ENCODE measurements at places on chromosomes 7 and 10. TPM values are rescaled to one million over a fixed set of nuclear protein-coding genes. Genes with fewer than 3 reads are reported as not detected.

PRKG1 gene
- not detected for total RNA-seq

MBL2 gene
- total RNA-seq: not detected

CTBP2 gene
- 0.40 TPM for total RNA-seq

RNF133 gene
- total RNA-seq: not detected

CCDC172 gene
- total RNA-seq: not detected

GRM3 gene
- not detected for total RNA-seq

DNA sequence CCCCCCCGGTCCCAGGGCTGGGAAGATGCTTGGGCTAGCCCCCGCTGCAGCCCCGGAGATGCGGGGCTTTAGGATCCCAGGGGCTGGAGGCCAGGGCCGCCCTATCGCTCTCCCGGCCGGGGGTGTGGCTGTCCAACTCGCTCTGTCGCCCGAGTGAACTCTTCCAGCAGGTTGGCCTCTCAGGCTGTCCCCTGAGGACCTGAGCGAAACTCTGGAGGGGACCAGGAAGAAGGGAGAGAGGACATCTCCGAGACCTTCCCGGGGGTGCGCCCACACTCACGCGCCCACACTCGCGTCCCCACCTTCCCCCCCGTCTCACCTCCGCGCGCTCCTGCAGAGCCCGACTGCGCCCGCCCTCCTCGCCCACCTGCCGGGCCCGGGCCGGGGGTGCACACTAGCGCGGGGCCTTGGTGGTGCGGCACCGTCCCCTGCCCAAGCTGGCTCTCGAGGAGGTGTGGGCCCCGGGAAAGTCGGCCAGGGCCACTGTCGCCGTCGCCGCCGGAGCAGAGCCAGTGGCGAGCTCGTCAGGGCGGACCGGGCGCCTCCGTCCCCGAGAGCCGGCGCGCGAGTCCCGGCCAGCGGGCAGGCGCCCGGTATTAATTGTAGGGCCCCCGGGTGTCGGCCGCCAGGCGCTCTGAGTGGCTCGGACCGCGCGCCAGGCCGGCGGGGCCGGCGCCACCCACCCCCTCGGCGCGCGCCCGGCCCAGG is 101.7 kb upstream of the SVIL start:
- DNase-seq: peak; percentile 22
- H3K4me3 ChIP-seq: peak overlapping the region; percentile 75
- peaks cover 35% of the 10 kb centered on the region for H3K27me3 ChIP-seq
- peaks cover 7% of the 10 kb centered on the region for H3K4me1 ChIP-seq
- H3K36me3 ChIP-seq: no peaks in the 10 kb centered on the region
- H3K27ac ChIP-seq: no peak overlapping the region

DNA sequence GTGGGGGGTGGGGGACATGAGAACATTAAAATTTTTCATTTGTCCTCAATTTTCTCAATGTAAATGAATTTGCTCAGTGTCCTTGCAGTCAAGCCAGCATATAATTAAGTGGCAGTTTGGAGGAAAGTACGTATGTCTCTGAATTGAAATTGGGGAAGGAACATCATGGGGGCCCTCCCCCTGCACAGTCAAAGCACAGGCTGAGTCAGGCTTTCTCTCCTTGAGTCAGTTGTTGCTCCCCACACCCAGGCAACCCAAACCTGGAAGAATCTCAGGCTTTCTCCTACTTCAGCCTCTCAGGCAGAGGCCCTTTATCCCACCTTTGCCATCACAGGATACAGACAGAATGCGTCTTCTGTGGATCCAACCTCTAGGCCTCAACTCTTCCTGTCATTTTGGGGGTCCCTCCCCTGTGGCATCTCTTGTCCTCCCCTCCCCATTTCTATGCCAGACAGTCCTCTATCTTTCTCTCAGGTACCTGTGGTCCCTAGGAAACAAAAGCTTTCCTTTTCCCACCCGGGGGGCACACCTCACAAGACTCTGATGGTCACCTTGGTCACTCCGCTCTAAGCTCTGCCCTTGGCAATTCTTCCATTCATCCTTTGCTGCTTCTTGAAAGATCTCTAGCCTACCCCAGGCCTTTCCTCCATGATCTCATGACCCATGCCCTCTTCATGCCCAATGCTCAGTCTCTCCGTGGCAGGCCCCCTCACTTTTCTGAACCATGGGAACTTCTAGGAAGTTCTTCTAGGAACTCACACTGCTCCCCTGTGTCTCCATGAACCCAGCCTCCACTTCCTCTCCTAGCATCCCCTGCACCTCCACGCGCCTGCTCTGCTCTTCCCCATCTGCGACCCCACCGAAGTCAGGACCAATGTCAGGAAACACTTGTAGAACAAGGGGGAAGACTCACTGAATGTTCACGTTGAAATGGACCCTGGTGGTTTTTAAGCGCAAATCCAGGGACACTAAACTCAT is 40.4 kb downstream of the CREB3L2 start:
- no peaks in the 10 kb centered on the region for H3K27me3 ChIP-seq
- H3K4me3 ChIP-seq: no peak overlapping the region
- H3K27ac ChIP-seq: peak overlapping the region; percentile 35
- DNase-seq: no peak

- no peak for DNase-seq
- no peaks in the 10 kb centered on the region for H3K4me1 ChIP-seq
- H3K36me3 ChIP-seq: no peaks in the 10 kb centered on the region
- H3K4me3 ChIP-seq: no peak overlapping the region
Measured at GRCh38 chr10:118256825-118257570, 85.1 kb downstream of the FAM204A start.

DNA sequence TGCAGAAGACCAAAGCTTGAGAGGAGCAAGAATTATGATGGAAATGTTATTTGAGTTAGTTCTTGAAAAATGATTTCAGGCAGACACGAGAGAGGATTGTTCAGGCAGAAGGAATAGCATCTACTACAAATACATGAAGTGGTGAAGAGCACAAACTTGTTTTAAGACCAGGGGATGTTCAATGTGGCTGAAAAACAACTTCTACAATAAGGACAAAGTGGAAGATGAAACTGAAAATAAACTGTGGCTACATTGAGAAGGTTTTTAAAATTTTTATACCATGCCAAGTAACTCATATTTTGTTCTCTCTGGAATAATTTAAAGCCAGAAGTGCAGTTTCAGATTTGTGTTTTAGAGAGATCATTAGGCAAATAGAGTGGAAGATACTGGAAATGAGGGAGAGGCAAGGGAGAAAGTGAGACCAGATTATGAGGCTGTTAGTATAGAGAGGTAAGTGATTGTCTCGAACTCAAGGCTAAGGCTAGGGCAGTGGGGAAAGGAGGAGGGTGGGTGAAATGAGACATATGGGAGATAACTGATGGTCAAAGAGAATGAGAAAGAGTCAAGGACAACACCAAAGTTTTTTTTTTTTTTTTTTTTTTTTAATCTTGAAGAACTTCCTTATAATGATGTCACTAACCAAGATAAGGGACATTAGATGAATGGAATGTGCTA is 115.4 kb downstream of the MDFIC start:
- H3K4me3 ChIP-seq: no peak overlapping the region
- peaks cover 5% of the 10 kb centered on the region for H3K36me3 ChIP-seq
- DNase-seq: no peak
- H3K4me1 ChIP-seq: peaks cover 16% of the 10 kb centered on the region
- H3K27me3 ChIP-seq: no peaks in the 10 kb centered on the region

DNA sequence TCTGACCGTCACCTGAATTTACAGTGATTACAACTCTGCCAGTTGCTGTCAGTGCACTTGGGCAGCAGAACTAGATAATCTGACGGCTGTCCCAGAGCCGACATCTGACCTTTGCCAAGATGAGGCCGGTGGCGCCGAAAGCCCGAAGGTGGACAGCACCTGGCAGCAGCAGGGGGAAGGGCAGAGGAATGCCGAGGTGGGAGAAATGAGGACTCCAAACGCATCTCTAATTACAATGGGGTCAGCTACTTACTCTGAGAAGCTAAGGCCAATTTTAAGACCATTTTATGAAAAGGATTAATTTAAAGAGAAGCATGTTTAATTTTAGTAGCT is 33.8 kb downstream of the TRIM8 start:
- H3K36me3 ChIP-seq: peaks cover 18% of the 10 kb centered on the region
- DNase-seq: no peak
- no peak overlapping the region for H3K4me3 ChIP-seq
- no peak overlapping the region for H3K27ac ChIP-seq

GRCh38 chr10:71339796-71340589 is 20.9 kb downstream of the SLC29A3 start:
- DNase-seq: no peak
- H3K36me3 ChIP-seq: no peaks in the 10 kb centered on the region
- H3K27ac ChIP-seq: no peak overlapping the region
- no peaks in the 10 kb centered on the region for H3K4me1 ChIP-seq

- H3K27ac ChIP-seq: no peak overlapping the region
- H3K4me1 ChIP-seq: no peaks in the 10 kb centered on the region
- peaks cover 6% of the 10 kb centered on the region for H3K27me3 ChIP-seq
- H3K4me3 ChIP-seq: no peak overlapping the region
Measured at GRCh38 chr7:76224695-76225094, 23.0 kb downstream of the SRRM3 start.

GRCh38 chr7:148419856-148420832 is 170.4 kb upstream of the C7orf33 start:
- H3K4me1 ChIP-seq: peaks cover 3% of the 10 kb centered on the region
- H3K27me3 ChIP-seq: peaks cover 32% of the 10 kb centered on the region
- H3K36me3 ChIP-seq: no peaks in the 10 kb centered on the region

DNA sequence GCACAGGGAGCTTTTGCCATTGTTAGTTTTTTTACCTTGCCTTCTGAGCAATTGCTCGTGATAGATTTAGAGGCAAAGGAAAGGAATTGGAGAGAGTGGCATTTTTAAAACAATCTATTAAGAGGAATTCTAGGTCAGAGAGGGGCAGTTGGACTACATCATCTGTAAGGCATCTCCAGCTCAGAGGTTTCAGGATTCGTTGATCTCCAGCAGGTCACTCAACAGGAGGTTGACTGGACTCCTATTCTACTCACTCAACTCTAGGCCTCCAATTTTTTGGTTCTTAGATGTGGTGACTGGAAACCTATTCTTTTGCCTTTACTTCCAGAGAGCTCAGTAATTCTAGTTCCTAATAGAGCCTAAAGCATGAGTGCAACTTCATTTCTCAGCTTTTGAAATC is 42.8 kb downstream of the TBXAS1 start:
- no peak for DNase-seq
- no peaks in the 10 kb centered on the region for H3K4me1 ChIP-seq
- no peak overlapping the region for H3K27ac ChIP-seq
- H3K36me3 ChIP-seq: no peaks in the 10 kb centered on the region
- H3K27me3 ChIP-seq: no peaks in the 10 kb centered on the region

- H3K36me3 ChIP-seq: peaks cover 26% of the 10 kb centered on the region
- H3K27me3 ChIP-seq: no peaks in the 10 kb centered on the region
- DNase-seq: no peak
- no peak overlapping the region for H3K4me3 ChIP-seq
- no peak overlapping the region for H3K27ac ChIP-seq
Measured at GRCh38 chr10:110516815-110517492, 19.2 kb downstream of the DUSP5 start.

DNA sequence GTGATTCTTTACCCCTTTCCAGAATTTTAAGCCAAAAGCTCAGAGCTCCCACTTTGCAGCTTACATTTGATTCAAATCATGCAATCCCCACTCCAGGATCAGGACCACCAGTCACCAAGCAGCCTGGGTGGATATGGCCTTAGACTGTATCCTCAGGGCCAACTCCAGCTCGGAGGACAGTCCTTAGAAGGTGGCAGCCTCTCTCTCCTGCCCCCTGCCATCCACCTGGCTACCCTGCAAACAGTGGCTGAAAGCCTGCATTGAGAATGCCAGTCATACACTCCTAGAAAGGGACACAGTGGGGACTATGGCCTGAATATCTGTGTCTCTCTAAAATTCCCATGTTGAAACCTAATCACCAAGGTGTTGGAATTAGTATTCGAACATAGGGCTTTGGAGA is 50.0 kb upstream of the KCNMA1 start:
- H3K27me3 ChIP-seq: peaks cover 10% of the 10 kb centered on the region
- no peaks in the 10 kb centered on the region for H3K36me3 ChIP-seq
- no peak overlapping the region for H3K27ac ChIP-seq
- no peak for DNase-seq
- H3K4me1 ChIP-seq: no peaks in the 10 kb centered on the region

DNA sequence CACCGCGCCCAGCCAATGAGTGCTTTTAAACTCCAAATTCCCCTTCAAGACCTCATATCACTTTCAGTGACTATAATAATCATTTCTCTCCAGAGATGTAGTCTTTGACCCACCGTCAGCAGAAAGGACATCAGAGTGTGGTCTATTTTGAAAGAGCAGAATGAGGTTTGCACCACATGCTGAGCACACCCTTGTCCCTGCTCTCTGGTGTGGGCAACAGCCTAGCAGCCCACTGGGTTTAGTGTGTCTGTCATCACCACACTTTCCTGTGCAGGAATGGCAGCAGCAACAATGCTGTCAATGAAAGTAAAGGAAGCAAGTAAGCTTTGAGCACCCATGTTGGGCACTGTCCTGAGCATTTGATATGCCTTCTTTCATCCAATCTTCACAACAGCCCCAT is 122.4 kb downstream of the PLXNA4 start:
- no peaks in the 10 kb centered on the region for H3K27me3 ChIP-seq
- H3K27ac ChIP-seq: peak overlapping the region; percentile 85
- H3K36me3 ChIP-seq: peaks cover 66% of the 10 kb centered on the region
- H3K4me1 ChIP-seq: peaks cover 93% of the 10 kb centered on the region

- no peaks in the 10 kb centered on the region for H3K4me1 ChIP-seq
- no peak overlapping the region for H3K4me3 ChIP-seq
Measured at GRCh38 chr10:130555411-130555750, 419.2 kb downstream of the GLRX3 start.

DNA sequence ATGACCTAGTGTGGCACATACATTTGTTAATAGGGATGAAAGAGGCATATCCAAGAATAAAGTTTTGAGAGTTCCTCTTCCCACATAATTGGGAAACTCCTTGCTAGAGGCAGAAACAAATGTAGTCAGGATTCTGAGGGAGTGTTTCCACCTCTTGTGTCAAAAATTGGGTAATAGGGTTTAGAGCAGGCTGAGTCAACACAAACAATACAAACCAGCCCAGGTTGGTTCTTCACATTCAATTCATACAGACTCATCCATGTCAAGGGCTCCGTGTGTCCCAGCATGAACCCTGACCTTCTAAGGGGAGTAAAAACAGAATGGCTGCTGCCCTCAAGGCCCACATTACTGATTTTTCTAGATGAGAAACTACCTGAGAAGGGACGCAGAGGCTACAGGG is 75.3 kb downstream of the GLI3 start:
- no peak overlapping the region for H3K27ac ChIP-seq
- peaks cover 2% of the 10 kb centered on the region for H3K27me3 ChIP-seq
- H3K4me3 ChIP-seq: no peak overlapping the region

DNA sequence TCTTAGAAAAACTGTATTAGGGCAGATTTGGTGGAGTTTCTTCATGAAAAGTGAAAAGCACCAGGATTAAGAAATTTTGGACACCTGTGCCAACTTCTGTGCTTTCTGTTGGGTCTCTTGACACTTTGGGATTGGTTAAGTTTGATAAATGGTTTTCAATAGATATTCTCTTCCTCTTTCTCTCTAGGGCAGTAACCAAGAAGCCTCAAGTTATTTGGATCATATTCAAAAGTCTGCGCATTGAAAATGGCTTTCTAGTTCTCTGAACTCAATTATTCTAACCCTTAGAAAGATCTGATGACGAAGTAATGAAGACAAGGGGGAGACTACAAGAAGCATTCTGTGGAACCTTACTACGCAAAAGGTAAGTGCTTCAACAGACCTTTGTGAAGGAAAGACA is 144.0 kb upstream of the CCDC6 start:
- no peak overlapping the region for H3K27ac ChIP-seq
- peaks cover 6% of the 10 kb centered on the region for H3K27me3 ChIP-seq
- DNase-seq: no peak
- H3K4me3 ChIP-seq: no peak overlapping the region
- no peaks in the 10 kb centered on the region for H3K4me1 ChIP-seq

- DNase-seq: no peak
- H3K4me3 ChIP-seq: no peak overlapping the region
- no peaks in the 10 kb centered on the region for H3K27me3 ChIP-seq
- H3K4me1 ChIP-seq: peaks cover 38% of the 10 kb centered on the region
- H3K27ac ChIP-seq: no peak overlapping the region
Measured at GRCh38 chr10:132335189-132336063, 3.4 kb downstream of the LRRC27 start.

Measured in activated CD8-positive, alpha-beta T cell treated with anti-CD3 and anti-CD28 coated beads, Interleukin-2, amount 10 ng/mL, durations not matched to agents 7 days and 5 days (primary cell).